ENCODE measurements at places on chromosomes 7 and 10.
A peak's percentile ranks its signal among the peaks of the same experiment; 100 is the strongest.

DNA sequence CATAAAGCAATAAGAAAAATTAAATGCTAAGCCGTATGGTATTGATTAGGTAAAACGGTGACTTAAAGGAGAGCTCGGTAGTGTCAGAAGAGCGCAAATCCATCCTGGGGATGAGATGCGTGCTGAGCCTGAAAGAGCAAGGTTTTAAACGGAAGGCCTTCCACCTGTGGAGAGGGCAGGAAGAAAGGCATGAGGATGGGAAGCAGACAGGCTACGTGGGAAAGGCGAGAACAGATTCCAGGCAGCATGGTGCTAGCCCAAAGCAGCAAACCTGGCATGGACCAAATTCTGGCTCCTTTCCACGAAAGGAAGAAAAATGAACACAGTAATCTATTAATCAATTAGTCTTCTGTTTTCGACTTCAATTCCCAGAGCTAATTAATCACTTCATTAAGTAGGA is 103.5 kb downstream of the HIPK2 start:
- no peak for DNase-seq

DNA sequence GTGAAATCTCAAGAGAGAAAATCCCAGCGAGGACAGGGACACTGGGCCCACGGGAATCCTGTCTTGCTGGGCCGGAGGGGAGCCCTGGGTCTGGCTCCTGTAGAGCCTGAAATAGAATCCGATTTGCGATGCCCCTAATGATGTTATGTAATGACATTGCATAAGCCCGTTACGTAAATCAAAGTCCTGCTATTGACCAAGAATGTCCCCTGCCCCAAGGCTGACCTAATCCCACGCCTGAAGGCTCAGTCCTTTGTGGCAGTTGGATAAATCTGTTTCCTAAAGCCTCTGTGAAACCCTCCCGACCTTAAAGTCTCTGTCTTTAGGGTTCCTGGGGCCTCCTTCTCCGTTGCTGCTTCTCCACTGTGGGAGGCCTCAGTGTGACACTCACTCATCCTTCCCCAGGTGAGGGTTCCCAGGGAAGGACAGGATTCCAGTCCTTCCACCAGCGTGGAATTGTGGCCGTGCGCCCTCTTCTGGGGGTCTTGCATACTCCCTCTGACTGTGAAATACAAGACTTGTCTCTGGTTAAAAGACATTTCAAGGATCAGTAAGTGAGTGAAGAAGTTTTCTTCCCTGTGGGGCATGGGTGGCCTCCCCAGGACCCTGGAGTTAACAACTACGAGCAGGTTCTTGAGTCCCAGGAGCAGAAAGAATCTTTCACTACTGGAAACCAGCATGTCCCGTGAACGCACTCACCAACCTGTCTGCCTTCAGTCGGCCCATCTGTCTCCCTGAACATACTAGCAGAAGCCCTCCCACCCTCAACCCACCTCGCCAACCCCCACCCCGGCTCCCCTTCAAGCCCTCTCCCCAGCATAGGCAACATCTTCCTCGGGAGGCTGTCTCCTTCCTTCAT is 19.8 kb downstream of the ZNF467 start:
- DNase-seq: no peak

GRCh38 chr10:80589726-80590373 is 52.1 kb downstream of the SH2D4B start:
- no peak for DNase-seq

- no peak for DNase-seq
These were observed 118.6 kb downstream of the SRPK2 start for GRCh38 chr7:105270117-105270516.

DNA sequence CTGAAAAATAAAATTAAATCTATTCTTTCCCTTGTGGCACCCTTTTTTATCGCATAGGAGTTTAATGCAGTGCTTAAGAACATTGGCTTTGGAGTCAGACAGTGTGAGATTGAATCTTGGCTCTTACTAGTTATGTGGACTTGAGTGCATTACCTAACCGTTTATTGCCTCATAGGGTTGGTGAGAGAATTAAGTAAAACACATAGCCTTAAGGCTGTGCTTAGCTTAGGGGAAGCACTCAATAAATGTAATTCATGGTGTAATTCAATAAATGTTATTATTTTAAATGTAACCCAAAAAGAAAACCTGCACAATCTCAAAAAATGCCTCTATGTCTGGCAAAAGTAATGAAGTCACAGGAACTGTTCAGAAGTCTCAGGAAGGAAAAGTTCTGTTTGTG is 2.7 kb downstream of the STK17A start:
- no peak for DNase-seq

GRCh38 chr7:136016649-136017395 is 39.7 kb upstream of the MTPN start:
- DNase-seq: no peak

- DNase-seq: peak; percentile 22
These were observed 47.3 kb upstream of the CPXM2 start for GRCh38 chr10:123938890-123939289.

DNA sequence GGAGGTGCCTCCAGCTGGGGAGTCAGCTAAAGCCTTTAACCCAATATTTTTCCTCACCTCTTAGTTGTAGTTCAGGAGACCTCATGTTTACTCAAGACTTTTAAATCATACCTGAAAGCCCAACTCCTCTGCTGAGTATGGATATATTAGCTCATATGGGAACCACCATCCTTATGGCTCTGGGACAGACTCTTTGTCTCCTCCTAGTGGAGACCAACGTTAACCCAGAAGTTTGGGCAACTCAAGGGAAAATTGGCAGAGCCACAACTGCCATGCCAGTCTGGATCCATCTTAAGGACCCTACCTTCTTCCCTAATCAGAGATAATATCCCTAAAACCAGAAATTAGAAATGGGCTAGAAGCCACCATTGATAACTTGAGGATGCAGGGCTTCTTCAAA is 80.8 kb downstream of the TMEM106B start:
- no peak for DNase-seq

GRCh38 chr7:607938-608337 is 88.3 kb upstream of the PDGFA start:
- DNase-seq: no peak

DNA sequence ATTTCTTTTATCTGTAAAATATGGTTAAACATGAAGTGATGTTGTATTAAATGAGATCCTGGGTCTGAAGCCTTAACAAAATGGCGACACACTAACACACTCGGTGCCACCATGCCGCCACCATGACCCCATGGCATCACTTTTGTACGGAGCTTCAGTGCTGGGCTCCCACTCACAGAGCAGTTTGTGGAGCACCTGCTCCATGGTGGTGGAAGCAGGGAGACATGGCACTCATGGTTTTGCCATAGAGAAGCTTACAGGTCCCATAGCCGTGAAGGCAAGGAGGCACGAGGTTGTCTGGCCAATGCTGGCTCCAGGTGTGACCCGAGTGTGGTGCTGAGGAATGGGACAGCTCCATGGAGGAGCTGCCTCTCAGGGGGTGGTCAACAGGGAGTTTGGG is 63.5 kb upstream of the EN2 start:
- DNase-seq: no peak

- no peak for DNase-seq
These were observed 360.8 kb downstream of the CRPPA start for GRCh38 chr7:16060502-16060901.

DNA sequence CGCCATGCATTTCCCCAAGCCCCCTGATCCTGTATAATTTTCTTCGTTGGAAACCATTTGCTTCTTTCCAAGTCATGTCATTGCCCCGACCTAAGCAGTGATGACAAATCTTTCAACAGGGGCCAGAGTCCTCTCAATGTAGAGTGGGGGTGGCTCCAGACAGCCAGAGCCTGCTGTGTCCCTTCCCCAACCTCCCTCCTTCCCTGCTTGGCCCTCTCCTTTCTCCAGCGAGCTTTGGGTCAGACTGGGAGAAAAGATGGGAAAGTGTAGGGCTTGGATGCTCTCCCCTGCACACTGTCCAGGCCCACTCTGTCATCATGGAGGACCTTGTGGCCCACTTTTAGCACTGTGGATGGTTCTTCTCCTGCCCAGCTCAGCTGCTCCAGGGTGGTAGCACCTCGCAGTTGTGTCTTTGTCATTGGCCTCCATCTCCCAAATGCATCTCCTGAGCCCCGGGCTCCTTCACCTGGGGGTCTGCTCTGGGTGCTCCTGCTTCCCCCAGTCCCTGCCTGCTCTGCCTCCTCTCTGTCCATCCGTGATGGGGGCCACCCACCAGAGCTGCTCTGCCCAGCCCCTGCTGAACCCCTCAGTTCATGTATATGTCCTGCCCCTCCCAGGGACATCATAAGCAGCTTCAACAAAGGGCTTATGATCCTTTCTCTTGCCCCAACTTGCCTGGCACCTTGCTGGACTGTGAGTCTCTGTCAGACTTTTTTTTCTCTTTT is 37.5 kb downstream of the BTBD16 start:
- DNase-seq: no peak

DNA sequence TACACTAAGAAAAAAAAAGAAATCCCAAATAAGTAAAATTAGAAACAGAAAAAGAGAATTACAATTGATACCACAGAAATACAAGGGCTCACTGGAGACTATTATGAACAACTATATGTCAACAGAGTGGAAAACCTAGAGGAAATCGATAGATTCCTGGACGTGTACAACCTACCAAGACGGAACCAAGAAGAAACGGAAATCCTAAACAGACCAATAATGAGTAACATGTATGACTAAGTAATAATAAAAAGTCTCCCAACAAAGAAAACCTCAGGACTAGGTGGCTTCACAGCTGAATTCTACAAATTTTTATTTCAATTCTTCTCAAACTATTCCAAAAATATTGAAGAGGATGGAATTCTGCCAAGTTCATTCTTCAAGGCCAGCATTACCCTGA is 13.9 kb downstream of the DIP2C start:
- DNase-seq: no peak

- no peak for DNase-seq
These were observed 9.4 kb downstream of the WBP1L start for GRCh38 chr10:102752934-102753664.

- DNase-seq: no peak
These were observed 202.0 kb downstream of the STK31 start for GRCh38 chr7:23912065-23912464.

GRCh38 chr7:159040146-159040545 is 104.5 kb downstream of the VIPR2 start:
- no peak for DNase-seq

DNA sequence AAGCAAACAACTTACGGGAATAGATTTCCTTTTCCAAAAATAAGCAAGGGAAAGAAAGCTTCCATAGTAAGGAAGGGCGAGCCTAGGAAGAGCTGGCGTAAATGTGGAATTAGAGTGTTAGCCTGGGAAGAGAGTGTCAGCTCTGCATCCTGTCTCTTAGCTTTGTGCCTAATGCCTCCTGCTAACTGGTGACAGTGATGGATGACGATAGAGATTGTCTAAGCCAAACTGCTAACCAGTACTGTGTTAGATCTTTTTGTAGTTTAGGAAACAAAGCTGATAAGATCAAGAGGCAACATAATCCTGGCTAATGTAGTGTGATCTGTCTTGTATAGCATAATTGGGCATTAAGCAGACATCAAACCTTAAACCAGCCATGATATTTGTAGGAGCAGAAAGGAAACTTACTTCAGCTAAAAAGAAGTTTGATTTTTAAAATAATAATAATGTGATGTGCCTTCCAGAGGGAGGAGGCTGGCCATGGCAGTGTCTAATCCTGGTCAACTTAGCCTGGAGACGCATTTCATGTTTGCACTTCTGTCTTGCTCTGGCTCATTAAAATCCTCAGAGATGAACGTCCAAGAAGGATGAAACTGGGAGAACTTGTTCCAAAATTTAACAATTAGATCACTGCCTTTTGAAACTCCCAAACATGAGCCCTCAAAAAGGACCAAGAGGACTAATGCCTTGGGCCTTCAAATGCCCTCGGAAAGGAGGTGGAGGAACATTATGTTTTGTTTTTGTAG is 85.1 kb downstream of the FAM204A start:
- DNase-seq: no peak

DNA sequence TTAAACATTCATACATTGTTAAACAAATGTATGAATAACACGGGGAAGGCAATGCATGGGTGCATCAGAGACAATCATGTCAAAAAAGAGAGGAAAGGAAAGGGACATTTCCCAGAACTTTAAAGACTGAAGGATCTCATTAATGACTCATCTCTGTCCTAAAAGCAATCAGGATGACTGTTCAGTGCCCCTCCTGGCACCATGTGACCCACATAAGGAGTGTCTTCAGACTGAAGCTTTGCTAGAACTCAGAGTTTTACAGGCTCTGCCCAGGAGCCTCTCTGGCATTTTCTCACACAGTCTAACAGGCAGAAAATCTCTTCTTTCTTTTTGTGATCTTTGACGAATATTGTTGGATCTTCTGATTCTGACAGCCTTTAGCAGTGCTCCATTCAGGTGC is 315.3 kb downstream of the OTUD1 start:
- DNase-seq: no peak

GRCh38 chr10:43128958-43129706 is 9.1 kb upstream of the CSGALNACT2 start:
- no peak for DNase-seq

- DNase-seq: no peak
These were observed 358.8 kb downstream of the PRPF18 start for GRCh38 chr10:13945390-13946208.

DNA sequence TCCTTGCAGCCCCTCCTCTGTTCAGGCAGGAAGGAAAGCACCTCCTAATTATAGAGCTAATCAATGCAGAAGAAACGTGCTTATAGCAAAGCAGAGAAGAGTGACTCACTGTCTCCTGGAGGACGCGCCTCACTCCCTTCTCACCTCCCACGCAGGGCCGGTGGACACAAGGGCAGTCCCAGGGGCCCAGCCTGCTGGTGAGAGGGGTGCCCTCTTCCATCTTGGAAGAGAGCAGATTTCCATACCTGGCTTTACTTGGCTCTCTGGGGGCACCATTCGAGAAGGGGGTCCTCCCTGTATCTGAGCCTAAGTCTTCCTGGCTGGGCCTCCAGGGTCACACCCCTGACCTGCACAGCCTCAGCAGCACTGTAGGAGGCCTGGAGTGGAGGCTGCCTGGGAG is 55.8 kb downstream of the RASGEF1A start:
- no peak for DNase-seq

GRCh38 chr7:16422103-16422435 is 731 bp upstream of the CRPPA start:
- no peak for DNase-seq

DNA sequence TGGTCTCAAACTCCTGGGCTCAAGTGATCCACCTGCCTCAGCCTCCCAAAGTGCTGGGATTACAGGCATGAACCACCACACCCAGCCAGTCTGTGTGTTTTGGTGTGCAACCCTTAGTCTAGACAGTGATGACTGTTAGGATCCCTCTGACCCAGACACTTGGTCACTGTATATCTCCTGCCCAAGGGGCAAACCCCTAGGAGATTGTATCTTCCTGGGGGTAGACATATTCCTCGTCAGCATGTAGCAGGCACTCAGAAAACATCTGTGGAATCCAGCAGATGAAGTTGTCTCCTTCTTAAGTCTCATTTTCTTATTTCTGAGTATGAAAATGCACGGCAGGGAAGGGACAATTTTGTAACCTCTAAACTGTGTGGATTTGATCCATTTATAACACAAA is 292.5 kb downstream of the GFRA1 start:
- no peak for DNase-seq

DNA sequence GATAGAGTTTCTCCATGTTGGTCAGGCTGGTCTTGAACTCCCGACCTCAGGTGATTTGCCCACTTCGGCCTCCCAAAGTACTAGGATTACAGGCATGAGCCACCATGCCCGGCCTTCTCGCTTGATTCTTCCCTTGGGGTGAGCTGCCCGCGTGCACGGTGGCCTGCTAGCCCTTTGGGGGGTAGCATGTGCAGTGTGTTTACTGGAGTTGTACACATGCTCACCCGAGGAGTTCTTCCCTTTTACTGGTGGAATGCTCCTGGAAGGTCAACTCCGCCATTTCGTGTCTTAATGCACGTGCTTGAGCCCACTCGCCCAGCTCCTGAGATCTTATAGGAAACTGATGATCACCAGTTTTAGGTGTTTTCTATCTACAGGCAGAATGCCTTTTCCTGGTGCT is 17.0 kb upstream of the ADAMTS14 start:
- no peak for DNase-seq

Data from NCI-H1092 (cell line).